ENCODE measurements at places on chromosomes 4 and X.
A peak's percentile ranks its signal among the peaks of the same experiment; 100 is the strongest.

DNA sequence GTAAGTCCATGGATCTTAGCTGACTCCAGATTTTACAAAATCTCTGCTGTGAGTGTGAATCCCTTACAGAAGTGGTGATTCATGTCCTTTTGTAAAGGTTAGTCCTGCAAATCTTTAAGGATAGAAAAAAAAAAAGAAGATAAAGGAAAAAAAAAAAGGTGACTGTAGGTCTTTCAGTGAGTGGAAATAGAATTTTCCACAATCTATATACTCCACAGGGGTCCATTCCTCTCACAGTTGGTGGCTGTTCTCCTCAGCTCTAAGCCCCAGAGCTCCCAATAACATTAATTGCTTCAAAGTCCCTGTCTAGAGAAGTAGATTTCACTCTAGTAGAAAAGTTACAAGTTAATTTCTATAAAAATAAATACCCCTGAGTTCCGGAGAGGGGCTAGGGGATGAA lies 189.1 kb downstream of the NDST4 start:
- DNase-seq = no peak

GRCh38 chrX:8960957-8961468 lies 72.9 kb downstream of the FAM9B start:
- DNase-seq = no peak

- no peak for DNase-seq
Measured at GRCh38 chr4:182488896-182489295, 245.7 kb downstream of the TENM3 start.

GRCh38 chrX:16977771-16978170 lies 31.3 kb downstream of the REPS2 start:
- no peak for DNase-seq

GRCh38 chr4:77201343-77201742 lies 44.3 kb downstream of the CCNG2 start:
- no peak for DNase-seq

GRCh38 chr4:139555705-139556070 lies 331 bp downstream of the SETD7 start:
- DNase-seq = no peak

- no peak for DNase-seq
Measured at GRCh38 chrX:139831675-139832456, 101.0 kb downstream of the ATP11C start.

GRCh38 chrX:37083880-37084279 lies 75.7 kb downstream of the FAM47C start:
- DNase-seq = no peak

DNA sequence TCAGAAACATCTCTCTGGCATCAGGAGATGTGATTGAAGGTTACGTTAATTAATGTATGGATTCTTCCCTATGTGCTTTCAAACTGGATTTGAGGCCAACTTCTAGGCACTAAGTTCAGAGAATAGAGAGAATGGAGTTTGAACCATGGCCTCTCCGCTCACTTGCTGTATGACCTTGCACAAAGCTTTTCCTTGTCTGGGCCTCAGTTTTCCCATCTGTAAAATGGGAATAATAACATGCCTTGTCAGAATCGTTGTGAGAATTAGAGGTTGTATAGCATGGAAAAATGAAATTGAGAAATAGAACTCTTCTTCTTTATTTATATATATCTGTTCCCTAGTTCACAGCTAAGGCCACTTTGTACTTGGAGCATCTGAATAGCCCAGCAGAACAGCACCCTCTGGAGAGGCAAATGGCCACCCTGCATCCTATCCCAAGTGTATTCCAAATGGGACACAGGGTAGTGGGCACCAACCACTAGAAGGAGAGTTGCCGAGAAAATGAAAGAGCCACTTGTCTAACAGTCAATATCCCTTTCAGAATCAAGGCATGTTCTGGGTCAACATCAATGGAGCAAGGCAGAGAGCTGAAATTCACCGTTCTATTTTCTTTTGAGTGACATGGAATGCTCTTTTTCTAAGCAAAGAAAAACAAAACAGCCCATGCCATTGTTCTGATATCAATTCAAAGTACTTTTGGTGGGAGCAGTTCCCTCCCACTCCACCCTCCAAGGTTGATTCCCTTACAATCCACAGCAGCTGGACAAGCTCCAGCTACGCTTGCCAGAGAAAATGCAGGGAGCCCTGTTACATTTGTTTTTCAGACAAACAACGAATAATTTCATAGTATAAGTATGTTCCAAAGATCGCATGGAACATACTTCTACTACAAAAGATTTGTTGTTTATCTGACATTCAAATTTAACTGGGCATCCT lies 23.3 kb upstream of the MTM1 start:
- no peak for DNase-seq

- no peak for DNase-seq
Measured at GRCh38 chr4:33940281-33940680, 2304.0 kb downstream of the ARAP2 start.

- DNase-seq = no peak
Measured at GRCh38 chrX:50168241-50168687, 32.5 kb downstream of the AKAP4 start.

DNA sequence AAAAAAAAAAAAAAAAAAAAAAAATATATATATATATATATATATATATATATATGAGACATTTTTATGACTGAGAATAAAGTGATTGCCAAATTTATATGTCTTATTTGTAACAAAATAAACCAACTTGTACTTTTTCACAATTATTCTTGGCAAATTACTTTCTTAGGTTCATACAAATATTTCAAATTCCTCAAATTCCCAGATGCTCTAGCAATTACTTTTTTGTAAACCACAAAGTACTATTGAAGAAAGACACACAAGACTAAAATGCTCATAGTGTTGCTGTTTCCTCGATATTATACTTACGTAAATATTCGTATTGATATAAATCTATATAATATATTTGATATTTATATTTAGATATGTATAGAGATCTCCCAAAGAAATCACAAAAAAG lies 390.0 kb downstream of the FAT4 start:
- DNase-seq = no peak

DNA sequence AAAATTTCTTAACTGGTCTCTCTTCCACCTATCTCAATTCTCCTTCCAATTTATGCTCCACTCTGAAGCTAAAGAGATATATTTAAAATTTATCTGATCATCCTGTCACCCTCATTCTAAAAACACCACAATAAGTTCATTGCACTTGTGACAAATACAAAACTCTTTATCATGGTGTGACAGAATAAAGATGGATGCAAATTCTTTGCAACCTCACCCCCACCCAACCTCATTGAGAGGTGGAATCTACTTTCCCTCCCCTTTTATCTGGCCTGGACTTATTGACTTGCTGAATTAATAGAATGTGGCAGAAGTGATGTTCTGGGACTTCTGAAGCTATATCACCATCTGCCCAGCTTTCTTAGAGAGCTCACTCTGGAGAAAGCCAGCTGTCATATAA lies 46.5 kb downstream of the IDS start:
- DNase-seq = no peak

- no peak for DNase-seq
Measured at GRCh38 chrX:13764281-13764680, 29.7 kb downstream of the OFD1 start.

GRCh38 chr4:78864405-78865024 lies 74.7 kb downstream of the PAQR3 start:
- peak; percentile 15 for DNase-seq

GRCh38 chr4:1871471-1872021 lies 353 bp downstream of the NSD2 start:
- DNase-seq = no peak

Measured in central memory CD8-positive, alpha-beta T cell (primary cell).